ENCODE measurements at places on chromosomes 1 and 21. TPM values are rescaled to one million over a fixed set of nuclear protein-coding genes. Genes with fewer than 3 reads are reported as not detected.

Gene CFHR2
- polyA plus RNA-seq, result not detected

Gene GBP7
- polyA plus RNA-seq, result 0.02 TPM

Gene GJA8
- polyA plus RNA-seq, result not detected

Gene TMPRSS3
- 0.24 TPM for polyA plus RNA-seq

DNA sequence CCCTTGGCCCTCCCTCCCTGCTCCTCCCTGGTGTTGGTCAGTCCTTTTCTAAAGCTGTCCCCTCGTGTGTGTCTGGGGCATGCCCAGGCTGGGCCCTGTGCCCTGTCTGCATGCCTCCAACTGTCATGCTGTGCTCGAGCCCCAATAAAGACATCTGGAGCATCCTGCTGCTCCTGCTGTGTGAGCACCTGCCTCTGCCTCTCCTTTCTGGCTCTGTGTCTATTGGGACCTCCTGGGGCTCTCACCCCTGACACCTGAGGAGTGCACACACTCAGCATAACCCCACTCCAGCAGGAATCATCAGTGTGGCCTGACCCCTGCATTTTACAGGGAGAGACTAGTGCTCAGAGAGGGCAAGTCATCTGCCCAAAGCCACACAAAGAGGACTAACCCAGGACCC lies 23.7 kb downstream of the KCNC4 start:
- DNase-seq, result no peak

GRCh38 chr1:55484173-55484572 lies 269.0 kb upstream of the USP24 start:
- DNase-seq, result no peak

DNA sequence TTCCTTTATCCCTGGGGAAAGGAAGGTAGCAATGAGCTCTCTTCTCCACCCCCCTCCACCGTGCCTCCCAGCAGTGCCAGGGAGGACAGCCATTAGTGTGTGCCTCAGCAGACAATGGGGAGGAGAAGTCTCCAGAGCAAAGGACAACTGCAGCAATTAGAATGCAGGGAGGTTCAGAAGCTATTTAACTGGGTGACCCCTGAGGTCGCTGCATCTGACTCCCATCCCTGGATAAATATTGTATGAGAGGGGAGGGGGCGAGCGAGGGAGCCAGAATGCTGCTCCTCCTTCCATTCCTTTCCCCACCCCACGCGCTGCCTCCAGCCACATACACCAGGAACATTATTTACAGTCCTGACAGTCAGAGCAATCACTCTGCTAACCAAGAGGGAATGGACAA lies 59.0 kb downstream of the ERI3 start:
- no peak for DNase-seq

- no peak for DNase-seq
These were observed 61.4 kb upstream of the KIRREL1 start for GRCh38 chr1:157932069-157932468.

Measured in spleen (tissue), 13 donors.